ENCODE measurements at places on chromosomes 12 and 14.

DNA sequence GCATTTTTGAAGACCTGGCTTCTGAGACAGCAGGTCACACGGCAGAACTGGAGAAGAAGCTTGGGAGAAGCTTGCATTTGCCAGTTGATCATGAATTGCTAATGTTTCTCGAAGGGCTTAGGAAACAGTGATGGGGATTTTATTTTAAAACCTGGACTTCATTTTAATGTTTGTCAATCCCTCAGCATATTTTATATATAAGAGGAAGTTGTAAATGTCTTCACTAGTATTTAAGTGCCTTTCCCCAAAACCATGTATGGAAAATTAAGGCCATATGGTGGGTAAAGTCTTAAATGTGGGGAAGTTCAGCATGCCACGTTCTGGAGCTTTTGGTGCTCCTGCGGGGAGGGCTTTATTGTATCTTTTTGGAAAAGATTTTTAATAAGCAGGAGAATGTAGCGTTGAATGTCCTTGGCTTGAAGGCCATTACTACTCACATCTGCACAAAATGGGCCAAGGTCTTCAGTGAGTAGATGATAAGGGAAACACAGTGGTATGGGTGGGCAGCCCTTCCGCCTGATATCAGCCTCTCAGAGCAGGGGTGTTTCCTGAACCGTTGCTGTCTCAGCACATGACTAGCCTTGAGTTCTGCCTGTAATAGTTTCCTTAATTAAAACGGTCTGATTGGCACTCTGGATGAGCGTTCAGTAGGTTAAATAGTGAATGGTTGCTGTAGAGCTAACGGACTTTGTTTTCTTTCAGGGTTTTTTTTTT, 511.4 kb downstream of the PCNX1 start:
- no peak for DNase-seq

DNA sequence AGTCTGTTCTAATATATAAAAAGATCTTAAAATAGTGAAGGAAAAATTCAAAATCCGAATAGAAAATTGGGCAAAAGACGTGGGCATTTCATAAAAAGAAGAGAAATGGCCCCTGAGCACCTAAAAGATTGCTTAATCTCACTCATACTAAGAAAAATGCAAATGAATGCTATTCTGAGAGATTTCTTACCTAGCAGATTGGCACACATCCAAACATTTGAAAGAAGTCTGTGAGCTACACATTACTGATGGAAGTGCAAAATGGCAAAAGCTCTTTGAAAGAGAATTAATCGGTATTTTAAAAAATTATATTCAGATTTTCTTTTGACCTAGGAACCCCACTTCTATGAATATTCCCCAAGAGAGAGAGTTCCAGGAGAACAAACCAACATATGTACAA, 280.4 kb upstream of the GARIN6 start:
- no peak for DNase-seq

GRCh38 chr14:36521598-36522345, 1.7 kb upstream of the NKX2-1 start:
- no peak for DNase-seq

DNA sequence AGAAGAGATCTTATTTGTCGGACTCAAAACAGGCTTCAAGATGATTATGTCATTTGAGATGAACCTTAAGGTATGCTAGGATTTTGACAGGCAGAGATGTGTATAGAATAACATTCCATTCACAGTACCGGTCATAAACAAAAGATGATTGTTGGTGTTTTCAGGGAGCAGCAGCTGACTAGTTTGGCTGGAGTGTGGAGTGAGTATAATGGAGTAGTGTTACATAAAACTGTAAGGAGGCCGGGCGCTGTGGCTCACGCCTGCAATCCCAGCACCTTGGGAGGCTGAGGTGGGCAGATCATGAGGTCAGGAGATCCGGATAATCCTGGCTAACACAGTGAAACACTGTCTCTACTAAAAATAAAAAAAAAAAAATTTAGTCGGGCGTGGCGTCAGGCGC, 23.9 kb downstream of the SERPINA10 start:
- DNase-seq, result no peak

- DNase-seq, result no peak
Observed at GRCh38 chr14:22580625-22581024, 8.4 kb downstream of the DAD1 start.

GRCh38 chr14:79436335-79436734, 775.0 kb downstream of the DIO2 start:
- DNase-seq, result no peak

DNA sequence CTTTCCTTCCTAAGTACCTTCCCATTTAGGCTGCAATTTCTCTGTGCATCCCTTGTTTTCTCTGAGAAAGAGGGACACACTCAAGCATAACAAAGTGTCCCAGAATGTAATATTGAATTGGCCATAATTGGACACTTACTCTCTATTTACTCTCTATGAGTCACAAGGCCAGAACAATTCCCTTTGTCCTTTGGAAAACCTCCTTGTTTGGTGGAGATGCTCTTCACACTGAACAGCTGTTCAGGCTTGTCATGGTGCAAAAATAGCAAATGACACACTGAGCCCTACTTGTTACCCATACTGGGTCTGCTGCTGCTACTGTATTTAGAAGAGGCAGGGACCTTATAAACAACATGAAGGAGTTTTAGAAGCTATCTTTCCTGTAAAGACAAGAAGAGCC, 1590.5 kb upstream of the TMEM132C start:
- no peak for DNase-seq

DNA sequence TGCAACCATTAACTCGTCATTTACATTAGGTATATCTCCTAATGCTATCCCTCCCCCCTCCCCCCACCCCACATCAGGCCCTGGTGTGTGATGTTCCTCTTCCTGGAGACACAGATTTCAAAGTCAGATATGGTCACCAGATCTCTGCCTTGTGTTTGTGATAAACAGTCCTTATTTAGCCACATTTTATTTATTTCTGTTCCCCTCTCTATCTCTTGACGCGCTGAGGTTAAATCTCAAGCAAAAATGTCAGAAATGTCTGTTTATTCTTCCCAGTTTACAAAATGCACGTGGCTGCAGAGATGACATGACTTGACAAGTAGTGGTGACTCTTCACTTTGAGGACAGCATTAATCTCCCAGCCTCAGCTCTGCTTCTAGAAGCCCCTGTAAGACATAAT, 11.5 kb upstream of the RASSF3 start:
- DNase-seq, result no peak

- DNase-seq, result no peak
Observed at GRCh38 chr14:44910821-44911220, 50.9 kb downstream of the KLHL28 start.

DNA sequence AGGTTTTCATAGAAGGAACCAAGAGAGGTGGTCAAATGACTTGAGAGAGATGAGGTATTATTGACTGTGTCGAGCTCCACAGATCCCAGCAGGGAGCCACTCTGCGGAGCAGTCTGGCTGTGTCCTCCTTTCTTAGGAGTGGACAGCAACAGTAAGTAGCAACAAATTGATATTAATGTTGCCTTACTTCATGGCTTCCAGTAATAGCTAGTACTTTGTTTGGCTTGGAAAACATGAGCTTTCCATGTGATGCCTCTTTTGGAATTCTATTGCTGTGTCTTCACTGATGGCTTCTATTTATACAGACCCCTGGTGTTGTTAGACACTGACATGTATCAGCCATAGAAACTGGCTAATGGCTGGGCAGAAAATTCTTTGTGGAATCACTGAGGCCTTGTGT, 531.2 kb upstream of the CCDC196 start:
- no peak for DNase-seq

DNA sequence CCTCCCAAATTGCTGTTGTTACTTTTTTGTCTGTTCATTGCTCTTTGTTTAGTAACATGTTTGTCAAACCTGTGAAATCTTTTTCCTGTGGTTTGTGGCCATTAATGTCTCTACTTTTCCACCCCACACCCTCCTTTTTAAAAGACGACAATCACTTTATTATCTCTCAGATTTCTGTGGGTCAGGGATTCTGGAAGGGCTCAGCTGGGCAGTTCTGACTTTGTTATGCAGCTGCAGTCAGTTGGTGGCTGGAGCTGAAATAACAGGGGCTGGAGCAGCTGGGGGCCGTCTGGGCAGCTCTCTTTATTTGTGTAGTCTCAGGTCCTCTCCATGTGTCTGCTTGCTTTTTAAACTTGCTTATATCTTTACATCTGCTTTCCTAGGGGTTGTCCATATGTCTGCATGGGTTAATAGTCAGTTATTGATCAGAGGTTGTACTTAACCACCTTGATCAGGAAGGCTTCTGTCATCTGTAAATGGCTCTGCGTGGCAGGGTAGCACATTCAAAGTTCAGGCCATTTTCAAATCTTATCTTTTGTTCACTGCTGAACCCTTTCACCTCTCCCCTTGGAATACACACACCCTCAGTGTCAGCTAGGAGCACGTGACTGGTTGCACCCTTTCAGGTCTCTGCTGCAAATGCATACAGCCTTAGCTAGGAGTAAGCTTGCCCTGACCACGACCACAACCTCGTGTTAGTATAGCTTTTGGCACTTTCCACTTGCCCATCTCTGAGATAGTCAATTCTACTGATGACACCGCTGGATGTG, 27.9 kb downstream of the BORCS5 start:
- DNase-seq, result no peak

- DNase-seq, result no peak
Observed at GRCh38 chr12:104669851-104670337, 213.1 kb downstream of the CHST11 start.

GRCh38 chr14:52329678-52330369, 15.7 kb downstream of the PTGER2 start:
- DNase-seq, result no peak

GRCh38 chr14:49992448-49992847, 99.6 kb downstream of the ARF6 start:
- no peak for DNase-seq

DNA sequence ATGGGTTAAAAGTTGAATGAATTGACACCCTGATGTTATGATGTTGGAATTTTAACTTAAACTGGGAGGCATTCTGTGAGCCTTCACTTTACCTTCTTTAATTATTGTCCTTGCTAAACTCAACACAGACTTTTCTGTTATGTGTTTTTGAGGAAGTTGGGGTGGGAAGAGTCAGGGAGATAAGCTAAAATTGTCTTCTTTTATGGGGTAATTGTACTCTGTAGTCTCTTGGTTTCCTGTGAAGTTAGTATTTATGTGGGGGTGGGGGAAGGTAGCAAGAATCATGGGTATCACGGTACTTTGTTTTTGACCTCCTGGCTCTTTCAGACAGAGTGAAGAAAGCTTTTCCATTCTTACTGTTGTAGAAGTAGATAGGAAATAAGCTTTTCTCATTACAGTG, 32.9 kb downstream of the RAB21 start:
- DNase-seq, result no peak

DNA sequence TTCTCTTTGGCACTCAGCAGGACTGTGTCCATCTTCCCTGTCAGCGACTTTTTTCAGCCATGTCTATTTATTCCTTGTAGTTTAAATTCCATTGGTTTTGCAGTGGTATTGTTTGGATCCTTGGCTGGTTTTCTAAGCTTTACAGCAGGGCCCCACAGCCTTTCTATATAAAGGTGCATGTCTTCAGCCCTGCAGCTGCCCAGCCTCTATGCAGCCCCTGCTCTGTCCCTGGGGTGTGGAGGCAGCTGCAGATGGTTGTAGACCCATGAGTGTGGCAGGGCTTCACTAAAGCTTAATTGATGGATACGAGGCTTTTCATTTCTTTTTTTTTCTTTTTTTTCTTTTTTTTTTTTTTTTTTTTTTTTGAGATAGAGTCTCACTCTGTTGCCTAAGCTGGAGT, 29.7 kb downstream of the SFSWAP start:
- DNase-seq, result no peak

GRCh38 chr12:61750604-61751003, 509.6 kb upstream of the USP15 start:
- no peak for DNase-seq

GRCh38 chr14:24535737-24536136, 27.7 kb upstream of the CMA1 start:
- no peak for DNase-seq

DNA sequence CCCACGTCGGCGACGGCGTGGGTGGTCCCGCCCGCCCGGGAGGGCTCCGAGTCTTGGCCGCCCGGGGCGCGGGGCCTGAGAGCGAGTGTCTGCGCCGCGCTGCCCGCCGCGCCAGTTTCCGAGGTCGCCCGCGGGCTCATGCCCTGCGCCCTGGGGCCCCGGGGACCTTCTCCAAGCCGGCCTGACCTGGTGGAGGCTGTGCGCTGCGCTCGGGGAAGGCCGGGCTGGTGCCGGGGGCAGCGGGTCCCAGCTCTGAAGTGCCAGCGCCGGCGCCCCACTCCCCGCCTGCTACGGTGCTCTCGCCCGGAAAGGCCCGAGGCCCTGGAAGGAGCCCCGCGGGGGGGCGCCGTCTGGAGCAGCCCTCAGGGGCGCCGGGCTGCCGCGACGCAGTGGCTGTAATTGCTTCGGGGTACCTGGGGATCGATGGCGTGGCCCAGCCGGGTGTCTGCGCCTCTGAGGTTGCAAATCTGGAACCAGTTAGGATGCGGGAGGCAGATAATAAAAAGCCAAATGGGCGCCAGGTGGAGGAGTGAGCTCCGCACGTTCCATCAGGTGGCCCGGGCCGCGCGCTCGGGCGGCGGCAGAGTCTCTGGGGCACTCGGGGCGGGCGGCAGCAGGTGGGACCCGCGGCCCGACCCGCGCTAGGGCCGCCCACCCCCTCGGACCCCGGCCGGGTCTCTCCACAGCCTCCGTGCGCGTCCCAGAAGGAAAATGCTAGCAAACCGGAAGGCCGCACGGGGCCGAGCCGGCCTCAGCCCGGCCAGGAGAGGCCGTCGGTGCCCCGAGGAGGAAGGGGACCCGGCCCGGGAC, 102.3 kb upstream of the DIO3 start:
- DNase-seq, result no peak

DNA sequence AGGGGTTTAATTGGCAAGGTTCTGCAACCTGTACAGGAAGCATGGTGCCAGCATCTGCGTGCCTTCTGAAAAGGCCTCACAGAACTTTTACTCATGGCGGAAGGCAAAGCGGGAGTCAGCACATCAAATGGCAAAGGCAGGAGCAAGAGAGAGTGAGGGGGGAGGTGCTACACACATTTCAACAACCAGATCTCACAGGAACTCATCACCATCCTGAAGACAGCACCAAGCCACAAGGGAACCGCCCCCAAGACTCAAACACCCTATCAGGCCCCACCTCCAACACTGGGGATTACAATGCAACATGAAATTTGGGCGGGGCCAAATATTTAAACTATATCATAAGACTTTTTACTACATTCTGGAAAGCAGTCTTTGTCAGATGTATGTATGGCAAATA, 38.0 kb upstream of the FKBP4 start:
- no peak for DNase-seq

DNA sequence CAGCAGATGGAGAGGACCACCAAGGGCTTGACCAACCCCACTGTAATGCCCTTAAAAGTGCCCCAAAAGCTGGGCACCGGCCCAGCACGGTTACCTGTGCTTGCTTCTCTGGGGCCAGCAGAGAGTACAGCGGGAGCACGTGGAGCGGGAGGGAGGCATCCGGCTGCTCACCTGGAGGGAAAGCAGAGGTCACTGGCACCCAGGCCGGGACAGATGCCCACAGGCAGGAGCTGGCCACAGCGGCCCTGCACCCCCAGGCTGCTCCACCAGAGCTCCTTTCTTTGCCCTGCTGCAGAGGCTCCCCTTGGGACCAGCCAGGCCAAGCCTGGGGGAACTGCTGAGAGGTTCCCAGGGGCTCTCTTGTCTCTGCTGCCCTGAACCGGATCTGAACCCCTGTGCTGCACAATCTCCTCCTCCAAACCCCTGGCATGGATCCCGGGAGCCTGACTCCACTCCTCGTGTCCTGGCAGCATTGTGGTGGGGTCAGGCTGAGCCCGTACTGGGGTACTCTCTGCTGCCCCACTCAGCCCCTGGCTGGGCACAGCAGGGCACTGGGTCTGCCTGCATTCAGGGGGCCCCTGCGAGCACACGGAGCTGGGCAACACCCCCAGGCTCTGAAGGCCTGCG, 24.0 kb downstream of the DHX37 start:
- no peak for DNase-seq

Data from activated CD4-positive, alpha-beta T cell treated with anti-CD3 and anti-CD28 coated beads, Interleukin-2, amount 50 U/mL, for 24 hours (primary cell).